ENCODE measurements at places on chromosomes 7 and 10.

DNA sequence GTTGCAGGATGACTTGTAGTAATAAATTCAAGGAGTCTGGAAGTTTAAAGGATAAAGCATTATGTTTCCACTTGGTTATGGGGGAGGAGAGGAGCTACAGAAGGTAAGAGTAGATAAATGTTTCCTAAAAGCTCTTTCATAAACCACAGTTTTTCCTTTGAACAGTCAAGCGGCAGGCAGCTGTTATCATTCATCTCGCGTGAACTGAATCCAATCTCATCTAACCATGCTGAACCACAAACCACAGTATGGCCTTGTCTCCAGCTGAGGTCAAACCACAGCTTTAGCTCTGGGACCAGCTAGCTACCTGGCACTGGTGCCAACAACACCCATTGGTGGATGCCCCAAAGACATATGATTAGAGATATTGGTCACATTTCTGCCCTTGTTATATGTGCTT, 63.3 kb downstream of the NOC3L start:
- DNase-seq: peak; percentile 45
- H3K27ac ChIP-seq: no peak overlapping the region
- no peaks in the 10 kb centered on the region for H3K4me1 ChIP-seq
- H3K27me3 ChIP-seq: no peaks in the 10 kb centered on the region
- H3K36me3 ChIP-seq: no peaks in the 10 kb centered on the region
- no peak overlapping the region for H3K4me3 ChIP-seq

- H3K27me3 ChIP-seq: no peaks in the 10 kb centered on the region
- DNase-seq: peak; percentile 40
- H3K4me1 ChIP-seq: peaks cover 7% of the 10 kb centered on the region
- peaks cover 73% of the 10 kb centered on the region for H3K36me3 ChIP-seq
- H3K4me3 ChIP-seq: no peak overlapping the region
- H3K27ac ChIP-seq: peak overlapping the region; percentile 2
Observed at GRCh38 chr10:119161680-119162451, 3.6 kb downstream of the SFXN4 start.

- H3K27ac ChIP-seq: no peak overlapping the region
- no peak overlapping the region for H3K4me3 ChIP-seq
- H3K4me1 ChIP-seq: no peaks in the 10 kb centered on the region
- H3K27me3 ChIP-seq: peaks cover 4% of the 10 kb centered on the region
- H3K36me3 ChIP-seq: no peaks in the 10 kb centered on the region
Observed at GRCh38 chr10:71622154-71622526, 97.4 kb downstream of the C10orf105 start.

GRCh38 chr7:114539575-114539974, 125.0 kb downstream of the FOXP2 start:
- peaks cover 68% of the 10 kb centered on the region for H3K27me3 ChIP-seq
- peak; percentile 27 for DNase-seq
- H3K27ac ChIP-seq: no peak overlapping the region
- H3K36me3 ChIP-seq: no peaks in the 10 kb centered on the region
- H3K4me3 ChIP-seq: no peak overlapping the region

- H3K27me3 ChIP-seq: no peaks in the 10 kb centered on the region
- H3K4me3 ChIP-seq: no peak overlapping the region
- H3K4me1 ChIP-seq: no peaks in the 10 kb centered on the region
- DNase-seq: peak; percentile 13
- no peak overlapping the region for H3K27ac ChIP-seq
Observed at GRCh38 chr10:1851762-1852161, 114.4 kb upstream of the ADARB2 start.

DNA sequence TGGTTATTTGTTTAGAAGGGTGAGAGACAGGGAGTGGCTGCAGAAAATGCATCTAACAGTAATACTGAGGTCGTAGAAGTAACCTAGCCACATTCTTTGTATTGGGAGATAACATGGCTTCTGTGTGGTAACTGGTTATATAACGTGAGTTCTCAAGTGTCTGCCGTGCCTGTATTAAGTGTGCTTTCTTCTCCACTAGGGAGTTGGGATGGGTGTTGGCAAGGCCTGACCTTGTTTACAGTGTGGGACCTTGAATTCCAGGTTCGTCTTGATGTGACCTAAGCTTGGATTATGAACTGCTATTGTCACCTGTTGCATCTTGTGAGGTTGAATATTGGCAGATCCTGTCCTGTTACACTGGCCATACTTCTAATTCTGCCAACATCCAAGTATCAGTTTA, 145.3 kb upstream of the NAMPT start:
- H3K4me3 ChIP-seq: no peak overlapping the region
- no peaks in the 10 kb centered on the region for H3K36me3 ChIP-seq
- H3K27ac ChIP-seq: no peak overlapping the region

- H3K4me1 ChIP-seq: no peaks in the 10 kb centered on the region
- H3K36me3 ChIP-seq: no peaks in the 10 kb centered on the region
- H3K4me3 ChIP-seq: no peak overlapping the region
- H3K27me3 ChIP-seq: no peaks in the 10 kb centered on the region
- H3K27ac ChIP-seq: no peak overlapping the region
Observed at GRCh38 chr7:28433699-28434219, 21.4 kb downstream of the CREB5 start.

GRCh38 chr7:118179191-118179590, 4.8 kb upstream of the LSM8 start:
- no peaks in the 10 kb centered on the region for H3K4me1 ChIP-seq
- DNase-seq: no peak
- no peak overlapping the region for H3K27ac ChIP-seq
- H3K4me3 ChIP-seq: no peak overlapping the region

DNA sequence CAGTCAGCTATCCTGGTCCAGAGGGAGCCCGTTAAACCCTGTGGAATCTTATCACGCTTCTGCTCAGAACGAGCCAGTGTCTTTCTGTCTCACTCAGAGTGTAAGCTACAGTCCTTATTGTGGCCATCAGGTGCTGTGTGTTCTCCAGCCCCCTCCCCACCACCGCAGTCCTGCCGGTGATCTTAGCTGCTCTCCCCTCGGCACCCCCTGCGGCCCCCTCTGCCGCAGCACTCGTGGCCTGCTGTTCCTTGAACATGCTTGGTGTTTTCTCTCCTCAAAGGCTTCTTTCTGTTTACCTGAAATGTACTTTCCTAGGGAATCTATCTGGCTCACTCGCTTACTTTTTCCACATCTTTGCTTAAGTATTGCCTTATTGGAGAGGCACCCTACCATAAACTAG, 38.2 kb upstream of the TMEM236 start:
- H3K36me3 ChIP-seq: peaks cover 58% of the 10 kb centered on the region
- no peak for DNase-seq
- H3K27me3 ChIP-seq: no peaks in the 10 kb centered on the region
- no peaks in the 10 kb centered on the region for H3K4me1 ChIP-seq
- H3K4me3 ChIP-seq: no peak overlapping the region
- no peak overlapping the region for H3K27ac ChIP-seq

DNA sequence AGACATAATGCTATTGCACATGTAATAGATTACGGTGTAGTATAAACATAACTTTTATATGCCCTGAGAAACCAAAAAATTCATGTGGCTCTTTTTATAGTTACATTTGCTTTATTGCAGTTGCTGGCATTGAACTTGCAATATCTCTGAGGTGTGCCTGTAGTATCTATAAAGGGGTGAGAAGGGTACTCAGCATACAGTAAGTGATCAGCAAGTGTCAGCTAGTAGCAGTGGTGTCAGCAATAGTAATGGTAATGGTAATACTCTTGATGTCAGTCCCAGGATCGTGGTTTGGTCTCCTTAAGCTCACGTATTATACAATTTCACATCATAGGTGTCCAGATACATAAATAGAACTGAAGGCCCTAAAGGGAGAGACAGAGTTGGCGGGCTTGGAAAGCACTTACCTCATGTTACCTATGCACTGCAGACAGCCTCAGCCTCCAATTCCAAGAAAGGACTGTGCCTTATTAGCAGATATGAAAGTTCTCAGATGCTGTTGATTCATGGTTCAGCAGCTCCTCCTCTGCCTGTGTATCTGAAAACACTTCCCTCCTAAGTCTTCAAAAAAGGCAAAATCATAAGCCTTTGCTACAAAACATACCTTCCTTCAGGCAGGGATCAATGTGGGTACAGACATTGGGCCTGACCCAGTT, 6.6 kb upstream of the GIMAP7 start:
- H3K4me1 ChIP-seq: no peaks in the 10 kb centered on the region
- DNase-seq: no peak
- H3K27ac ChIP-seq: no peak overlapping the region
- no peaks in the 10 kb centered on the region for H3K36me3 ChIP-seq
- H3K27me3 ChIP-seq: no peaks in the 10 kb centered on the region
- no peak overlapping the region for H3K4me3 ChIP-seq

DNA sequence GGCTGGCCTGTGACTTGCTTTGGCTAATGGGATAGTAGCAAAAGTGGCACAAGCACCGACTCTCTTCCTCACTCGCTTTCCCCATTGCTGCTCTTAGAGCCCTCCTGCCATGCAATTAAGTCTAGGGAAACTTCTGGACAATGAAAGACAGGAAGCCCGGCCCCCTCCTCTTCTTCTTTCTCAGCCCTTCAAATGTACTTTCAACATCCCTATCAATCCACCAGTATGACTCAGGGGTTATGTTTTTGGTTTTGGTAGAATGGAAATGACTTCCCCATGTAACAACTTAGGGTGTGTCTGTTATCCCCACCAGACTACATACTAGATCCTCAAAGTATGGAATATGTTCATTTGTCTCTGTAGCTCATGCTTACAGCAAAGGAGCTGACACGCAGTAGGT, 139.0 kb upstream of the GDF10 start:
- no peak overlapping the region for H3K4me3 ChIP-seq
- H3K27me3 ChIP-seq: no peaks in the 10 kb centered on the region
- no peak for DNase-seq
- no peaks in the 10 kb centered on the region for H3K36me3 ChIP-seq
- no peak overlapping the region for H3K27ac ChIP-seq
- H3K4me1 ChIP-seq: peaks cover 33% of the 10 kb centered on the region

GRCh38 chr7:100567031-100567730, 6.5 kb downstream of the SAP25 start:
- DNase-seq: no peak
- H3K4me1 ChIP-seq: no peaks in the 10 kb centered on the region
- no peaks in the 10 kb centered on the region for H3K27me3 ChIP-seq
- H3K4me3 ChIP-seq: no peak overlapping the region

- no peaks in the 10 kb centered on the region for H3K4me1 ChIP-seq
- no peak overlapping the region for H3K27ac ChIP-seq
- H3K4me3 ChIP-seq: no peak overlapping the region
- DNase-seq: no peak
- no peaks in the 10 kb centered on the region for H3K27me3 ChIP-seq
- H3K36me3 ChIP-seq: no peaks in the 10 kb centered on the region
Observed at GRCh38 chr10:130382031-130382430, 245.8 kb downstream of the GLRX3 start.

- no peaks in the 10 kb centered on the region for H3K4me1 ChIP-seq
- no peaks in the 10 kb centered on the region for H3K36me3 ChIP-seq
- no peaks in the 10 kb centered on the region for H3K27me3 ChIP-seq
- no peak for DNase-seq
- H3K4me3 ChIP-seq: no peak overlapping the region
- H3K27ac ChIP-seq: no peak overlapping the region
Observed at GRCh38 chr10:116511365-116511764, 34.4 kb upstream of the PNLIP start.

DNA sequence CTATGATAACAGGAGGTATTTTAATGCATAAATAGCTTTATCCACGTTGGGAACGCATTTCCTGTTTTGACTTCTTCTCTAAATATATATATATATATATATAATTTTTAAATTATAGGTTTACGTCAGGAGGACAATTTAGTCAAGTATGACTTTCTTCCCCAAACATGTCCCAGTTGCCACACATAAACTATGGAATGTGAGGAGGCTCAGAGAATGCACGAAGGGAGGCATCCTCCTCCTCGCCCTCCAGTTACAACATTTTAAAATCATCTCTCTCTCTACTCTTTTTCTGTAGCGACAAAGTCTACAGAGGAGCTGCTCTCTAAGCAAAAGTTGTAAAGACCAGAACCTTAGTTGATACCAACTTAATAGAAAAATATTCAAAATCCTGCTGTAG, 106.9 kb upstream of the LYZL1 start:
- no peak for DNase-seq
- no peak overlapping the region for H3K4me3 ChIP-seq
- peaks cover 60% of the 10 kb centered on the region for H3K27me3 ChIP-seq
- no peak overlapping the region for H3K27ac ChIP-seq
- no peaks in the 10 kb centered on the region for H3K4me1 ChIP-seq
- H3K36me3 ChIP-seq: no peaks in the 10 kb centered on the region

DNA sequence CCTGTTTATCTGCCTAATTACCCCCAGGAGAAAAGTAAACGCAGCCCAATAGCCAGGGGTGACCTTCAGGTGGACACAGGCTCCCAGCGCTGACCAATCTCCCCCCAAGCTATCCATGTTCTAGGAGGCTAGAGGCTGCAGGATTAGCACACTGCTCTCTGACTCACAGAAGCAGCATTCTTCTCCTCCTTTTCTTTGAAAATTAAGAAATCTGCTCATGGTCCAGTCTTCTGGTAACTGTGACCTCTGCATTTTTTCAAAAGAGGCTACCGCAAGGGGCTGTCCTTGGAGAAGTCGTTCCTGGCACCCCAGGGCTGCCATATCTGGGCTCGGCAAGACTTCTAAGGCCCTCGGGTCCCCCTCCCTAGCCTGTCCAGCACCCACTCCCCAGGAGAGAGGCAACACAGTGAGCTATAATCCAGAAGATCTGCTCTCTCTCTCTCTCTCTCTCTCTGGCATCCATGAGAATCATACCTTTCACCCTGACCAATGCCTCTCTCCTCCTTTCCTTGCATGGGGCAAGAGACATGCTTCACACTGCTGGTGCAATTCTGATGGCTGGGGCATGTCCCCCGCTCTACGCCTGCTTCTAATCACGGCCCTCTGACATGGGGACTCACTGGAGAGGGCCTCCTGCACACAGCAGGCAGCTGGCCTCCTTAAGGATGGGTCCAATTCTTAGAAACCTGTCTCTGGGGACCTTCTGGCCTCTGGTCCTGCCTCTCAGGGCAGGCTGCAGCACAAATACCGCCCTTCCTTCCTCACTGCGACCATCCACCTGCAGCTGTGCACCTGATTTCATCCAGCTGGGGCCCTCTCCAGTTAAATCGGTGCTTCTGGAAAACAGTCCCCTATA, 27.3 kb downstream of the ANXA11 start:
- H3K4me1 ChIP-seq: peaks cover 31% of the 10 kb centered on the region
- peak; percentile 76 for DNase-seq
- peaks cover 3% of the 10 kb centered on the region for H3K36me3 ChIP-seq
- peak overlapping the region; percentile 4 for H3K4me3 ChIP-seq

GRCh38 chr10:37976880-37977203, 395 bp upstream of the ZNF25 start:
- H3K4me3 ChIP-seq: peak overlapping the region; percentile 88
- DNase-seq: no peak
- peak overlapping the region; percentile 94 for H3K27ac ChIP-seq

DNA sequence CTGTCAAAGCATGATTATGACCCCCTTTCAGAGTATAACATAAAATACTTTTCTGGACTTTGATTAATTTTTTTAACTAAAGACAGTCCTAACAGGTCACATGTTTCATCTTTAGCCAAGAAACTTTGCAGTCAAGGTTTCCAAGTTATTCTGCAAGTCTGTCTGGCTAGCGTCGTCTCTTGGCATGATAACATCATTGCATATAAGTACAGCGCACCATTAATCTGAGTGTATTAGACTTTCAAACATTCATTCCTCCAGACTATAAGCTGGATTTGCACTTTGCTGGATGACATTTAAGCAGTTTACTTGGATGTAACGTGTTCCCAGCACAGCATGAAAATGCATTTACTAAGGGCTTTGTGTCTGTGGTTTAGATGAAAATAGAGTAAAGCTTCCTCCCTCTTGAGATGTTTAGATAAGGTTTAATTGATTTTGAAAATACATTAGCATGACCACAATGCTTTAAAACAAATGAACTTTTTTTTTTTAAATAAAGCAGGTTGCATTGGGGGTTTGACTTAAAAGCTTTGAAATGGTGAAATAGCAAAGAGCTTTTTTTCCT, 349.0 kb upstream of the MTPN start:
- H3K27ac ChIP-seq: no peak overlapping the region
- DNase-seq: no peak
- no peaks in the 10 kb centered on the region for H3K4me1 ChIP-seq
- no peaks in the 10 kb centered on the region for H3K36me3 ChIP-seq
- H3K4me3 ChIP-seq: no peak overlapping the region
- H3K27me3 ChIP-seq: peaks cover 41% of the 10 kb centered on the region

Measured in MCF 10A (cell line).